ENCODE measurements at places on chromosomes 11 and 22. TPM values are rescaled to one million over a fixed set of nuclear protein-coding genes. Genes with fewer than 3 reads are reported as not detected.

DNA sequence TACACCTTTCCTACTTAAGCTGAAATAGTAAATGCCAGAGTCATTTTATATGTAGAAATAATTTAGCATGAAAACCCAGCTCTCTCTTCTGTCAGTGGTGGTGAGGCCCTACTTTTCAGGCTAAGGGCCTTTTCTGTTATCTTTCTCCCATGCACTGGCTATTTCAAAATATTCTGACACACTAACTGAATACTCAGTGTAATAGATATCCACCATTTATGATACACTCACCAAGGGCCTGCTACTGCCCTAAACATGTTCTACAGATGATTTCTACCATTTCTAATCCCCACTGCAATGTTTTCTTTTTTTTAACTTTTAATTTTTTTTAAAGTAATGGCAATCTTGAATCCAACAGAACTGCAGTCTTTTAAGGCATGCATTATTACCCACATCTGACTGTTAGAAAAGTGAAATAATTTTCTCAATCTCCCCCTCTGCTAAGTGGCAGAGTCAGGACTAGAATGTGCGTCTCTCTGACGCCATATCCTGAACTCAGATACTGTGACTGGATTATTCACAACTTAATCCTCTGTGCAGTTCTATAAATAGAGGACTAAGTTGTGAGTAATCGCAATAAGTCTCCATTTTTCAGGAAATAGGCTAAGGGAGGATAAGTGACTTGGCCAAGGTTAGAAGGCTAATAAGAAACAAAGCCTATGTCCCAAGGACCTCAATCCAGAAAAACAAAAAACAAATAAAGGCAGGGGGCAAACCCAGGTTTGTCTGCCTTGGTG, 44.0 kb downstream of the GRAMD1B start:
- no peak for DNase-seq

- no peak for DNase-seq
Measured at GRCh38 chr11:131745405-131745804, 375.0 kb downstream of the NTM start.

DNA sequence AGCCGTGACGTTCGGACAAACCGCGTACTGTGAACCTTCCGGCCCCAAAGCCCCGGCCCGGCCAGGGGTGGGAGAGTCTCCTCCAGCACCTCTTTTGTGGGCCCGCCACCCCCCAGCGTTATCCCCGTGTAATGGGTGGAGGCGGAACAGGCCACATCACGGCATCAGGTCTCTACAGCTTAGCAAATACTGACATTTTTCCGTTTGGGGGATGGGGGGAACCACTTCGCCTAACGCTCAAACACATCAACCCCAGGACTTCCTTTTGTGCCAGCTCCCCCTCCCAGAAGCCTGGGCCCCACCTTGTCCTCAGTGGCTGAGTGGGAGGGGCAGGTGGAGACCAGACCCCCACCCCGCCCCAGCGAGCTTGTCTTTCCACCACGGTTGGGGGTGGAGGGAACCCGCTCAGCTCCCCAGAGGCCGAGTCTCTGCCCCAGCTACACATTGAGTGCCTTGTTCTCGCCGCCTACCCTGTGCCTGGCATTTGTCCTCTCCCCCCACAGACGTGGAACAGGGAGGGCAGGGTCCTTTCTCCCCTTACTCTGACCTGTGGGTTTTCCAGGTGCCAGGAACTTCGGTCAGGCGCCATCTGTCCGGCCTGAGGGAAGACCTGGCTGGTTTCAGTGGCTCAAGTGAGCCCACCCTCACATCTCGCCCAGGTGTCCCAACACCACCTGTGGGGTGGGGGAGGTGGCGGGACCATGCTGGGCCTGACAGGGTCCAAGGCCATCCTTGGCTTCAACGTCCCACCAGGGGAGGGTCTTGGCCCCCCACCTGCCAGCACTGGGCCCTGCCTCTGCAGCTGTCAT, 29.6 kb downstream of the SBF1 start:
- DNase-seq: no peak

- no peak for DNase-seq
Measured at GRCh38 chr11:131858505-131858904, 488.1 kb downstream of the NTM start.

DNA sequence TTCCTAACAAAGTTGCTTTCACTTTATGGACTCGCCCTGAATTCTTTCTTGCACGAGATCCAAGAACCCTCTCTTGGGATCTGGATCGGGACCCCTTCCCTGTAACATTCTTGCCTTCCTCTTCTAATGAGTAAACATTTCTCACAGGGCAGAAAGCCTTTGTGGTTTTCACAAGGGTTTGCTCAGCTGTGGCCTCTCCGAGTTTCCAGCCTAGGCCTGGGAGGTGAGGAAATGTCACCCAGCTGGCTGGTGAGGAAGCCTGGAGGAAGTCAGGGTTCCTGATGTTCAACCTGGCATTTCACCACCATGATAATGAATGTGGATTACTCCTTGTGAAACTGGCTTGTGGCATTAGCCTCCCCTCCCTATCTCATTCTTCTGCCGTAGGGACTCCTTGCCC, 224.9 kb downstream of the DSCAML1 start:
- DNase-seq: no peak

GRCh38 chr22:26806445-26807175, 149.2 kb downstream of the MIAT start:
- no peak for DNase-seq

- DNase-seq: no peak
Measured at GRCh38 chr11:102806296-102806695, 8.3 kb upstream of the MMP1 start.

DNA sequence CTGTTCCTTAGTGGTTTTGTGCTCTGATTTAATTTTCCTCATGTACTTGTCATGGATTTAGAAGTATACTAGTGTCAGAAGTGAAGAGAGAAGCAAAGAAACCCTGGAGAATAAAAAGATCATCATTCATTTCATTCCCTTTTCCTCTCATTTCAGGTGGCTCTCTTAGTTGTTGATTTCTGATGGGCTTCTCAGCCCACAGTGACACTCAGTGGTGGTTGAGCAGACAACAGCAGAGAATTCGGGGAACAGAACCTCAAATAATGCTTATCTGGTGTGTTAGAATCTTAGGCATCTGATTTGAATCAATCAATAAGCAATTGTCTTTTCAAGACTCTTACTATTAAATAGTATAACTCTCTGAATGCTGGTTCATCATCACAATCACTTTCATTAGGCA, 1289.4 kb downstream of the FAM181B start:
- no peak for DNase-seq

TSKU gene
- total RNA-seq: not detected

MOGAT2 gene
- total RNA-seq: not detected
